Activated T-cell treated with anti-CD3 and anti-CD28 coated beads, Interleukin-2, amount 50 U/mL, for 24 hours (primary cell): ENCODE measurements at places on chromosomes 7 and 10.

DNA sequence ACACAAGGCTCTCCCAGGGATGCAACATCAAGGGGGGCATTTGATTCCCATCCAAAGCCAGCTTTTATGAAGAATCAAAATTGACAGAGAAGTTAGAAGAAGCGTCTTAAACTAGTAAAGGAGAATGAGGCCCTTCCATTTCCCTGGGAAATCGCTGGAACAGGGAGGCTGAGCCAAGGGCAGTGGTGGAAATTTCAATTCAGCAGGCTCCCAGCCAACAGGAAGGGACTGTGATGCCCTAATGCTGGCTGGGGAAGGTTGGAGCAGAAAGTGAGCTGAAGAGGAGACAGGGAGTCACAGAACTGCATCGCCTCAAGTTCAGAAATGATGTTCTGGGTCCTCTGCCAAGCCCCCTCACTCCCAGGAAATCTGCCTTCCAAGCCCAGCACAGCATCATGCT is 517.3 kb downstream of the GRID1 start:
- DNase-seq, result no peak

DNA sequence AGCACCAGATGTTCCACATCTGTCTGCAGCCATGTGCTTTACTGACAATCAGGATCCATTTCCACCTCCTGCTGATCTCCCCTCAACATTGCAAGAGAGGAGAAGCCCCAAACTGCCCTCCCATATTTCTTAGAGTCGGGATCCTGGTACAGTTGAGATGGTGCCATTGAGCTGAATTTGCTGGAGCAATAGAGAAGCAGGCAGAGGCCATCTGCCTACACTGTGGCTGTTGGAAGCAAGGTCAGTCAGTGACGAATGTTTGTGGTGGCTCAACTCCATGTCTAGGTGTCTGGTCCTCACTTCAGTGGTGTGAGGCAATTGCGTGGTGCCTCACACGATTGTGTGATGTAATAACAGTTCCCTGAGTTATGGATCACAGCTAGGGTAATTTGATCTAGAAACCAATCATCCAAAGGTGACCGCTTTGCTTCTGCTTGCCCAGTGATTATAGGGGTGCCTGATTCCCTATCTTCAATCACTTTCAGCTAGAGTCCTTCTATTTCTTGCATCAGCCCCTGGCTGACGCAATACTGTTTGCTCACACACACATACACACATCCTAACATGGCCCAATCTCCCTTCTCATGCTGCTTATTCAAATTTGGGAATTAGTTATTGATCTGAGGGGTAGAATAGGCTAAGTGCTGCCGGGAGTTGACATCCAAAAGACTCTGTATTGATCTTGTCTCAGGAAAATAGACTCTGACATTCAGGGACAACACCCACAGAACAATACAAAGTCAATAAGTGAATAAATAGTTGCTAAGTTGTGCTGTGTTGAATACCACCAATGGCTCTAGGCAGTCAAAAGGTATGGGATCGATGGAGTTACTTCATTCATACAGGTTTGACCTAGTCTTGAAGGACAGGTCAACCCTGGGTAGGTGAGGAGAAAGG is 46.1 kb upstream of the SLC35B4 start:
- DNase-seq, result no peak

- DNase-seq, result no peak
Observed at GRCh38 chr10:116848032-116848943, 1.0 kb upstream of the ENO4 start.

DNA sequence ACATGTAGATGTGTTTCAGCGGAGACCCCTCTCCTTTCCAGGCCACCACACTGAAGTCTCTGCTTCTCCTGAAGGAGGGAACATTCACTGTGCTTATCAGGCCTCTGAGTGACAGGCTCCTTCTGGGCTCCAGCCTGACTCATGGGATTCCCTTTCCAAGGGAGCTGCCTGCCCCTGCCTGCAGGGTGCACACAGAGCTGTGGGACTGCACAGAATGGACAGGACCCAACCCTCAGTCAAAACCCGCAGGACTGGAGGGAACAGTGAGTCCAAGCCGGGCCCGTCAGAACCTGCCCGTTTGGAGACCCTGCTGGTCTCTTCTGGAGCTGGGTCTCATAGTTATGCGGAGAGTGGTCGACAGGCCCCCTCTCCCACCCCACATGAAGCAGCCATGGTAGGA is 32.6 kb downstream of the PLAC9 start:
- no peak for DNase-seq

DNA sequence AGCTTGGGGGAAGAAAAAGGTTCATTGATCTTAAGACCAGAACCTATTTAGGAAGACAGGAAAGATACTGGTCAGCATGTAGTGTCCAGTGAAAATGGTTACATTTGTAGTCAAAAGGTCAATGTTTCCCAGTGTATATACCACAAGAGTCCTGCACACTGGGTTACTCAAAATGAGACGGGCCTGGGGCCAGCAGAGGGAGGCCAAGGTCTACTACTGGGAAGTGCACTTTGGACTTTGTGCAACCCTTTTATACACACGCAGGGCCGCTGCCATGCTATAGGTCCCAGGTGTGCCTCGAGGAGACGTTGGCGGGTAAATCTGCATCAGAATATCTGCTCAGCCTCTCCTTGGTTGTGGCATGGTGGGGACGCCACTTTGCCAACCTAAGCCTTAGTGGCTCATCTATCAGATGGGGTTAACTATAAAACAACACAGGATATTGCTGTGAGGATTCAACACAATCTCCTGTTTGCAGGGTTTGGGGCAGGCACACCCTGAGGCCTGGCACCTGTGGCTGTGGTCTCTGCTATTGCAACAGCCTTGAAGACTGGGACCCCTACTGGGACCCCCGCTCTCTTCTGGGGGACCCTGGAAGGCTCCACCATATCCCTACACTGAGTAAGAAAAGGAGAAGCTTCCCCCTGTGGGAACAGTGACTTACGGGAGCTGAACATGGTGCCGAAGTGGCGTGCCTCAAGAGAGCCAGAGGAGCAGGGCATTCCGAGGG is 19.7 kb downstream of the CLRN3 start:
- DNase-seq, result no peak

GRCh38 chr7:130350945-130351790 is 6.6 kb downstream of the CPA5 start:
- DNase-seq, result no peak

- no peak for DNase-seq
Observed at GRCh38 chr10:18293536-18294510, 153.6 kb downstream of the CACNB2 start.

DNA sequence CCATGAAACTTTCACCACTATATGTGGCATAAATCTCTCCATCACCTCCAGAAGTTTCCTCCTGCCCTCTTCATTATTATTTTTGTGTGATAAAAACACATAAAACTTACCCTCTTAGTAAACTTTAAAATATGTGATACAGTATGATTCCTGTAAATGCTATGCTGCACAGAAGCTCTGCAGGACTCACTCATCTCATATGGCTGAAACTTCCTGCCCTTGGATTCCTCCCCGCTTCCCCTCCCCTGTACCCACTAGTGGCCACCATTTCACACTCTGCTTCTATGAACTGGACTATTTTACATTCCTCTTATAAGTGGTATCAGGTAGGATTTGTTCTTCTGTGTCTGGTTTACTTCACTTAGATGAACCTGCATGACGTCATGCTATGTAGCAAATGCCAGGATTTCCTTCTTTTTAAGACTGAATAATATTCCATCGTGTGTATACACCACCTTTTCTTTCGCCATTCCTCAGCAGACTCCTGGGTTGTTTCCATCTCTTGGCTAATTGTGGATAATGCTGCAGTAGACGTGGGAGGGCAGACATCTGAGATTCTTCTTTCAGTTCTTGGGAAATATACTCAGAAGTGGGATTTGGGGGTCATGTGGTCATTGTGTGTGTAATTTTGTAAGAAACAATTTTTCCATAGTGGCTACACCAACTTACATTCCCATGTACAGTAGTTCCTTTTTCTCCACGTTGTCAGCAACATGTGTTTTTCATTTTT is 335.2 kb downstream of the SDK1 start:
- no peak for DNase-seq

- DNase-seq, result no peak
Observed at GRCh38 chr10:114495303-114495702, 91.0 kb upstream of the AFAP1L2 start.

DNA sequence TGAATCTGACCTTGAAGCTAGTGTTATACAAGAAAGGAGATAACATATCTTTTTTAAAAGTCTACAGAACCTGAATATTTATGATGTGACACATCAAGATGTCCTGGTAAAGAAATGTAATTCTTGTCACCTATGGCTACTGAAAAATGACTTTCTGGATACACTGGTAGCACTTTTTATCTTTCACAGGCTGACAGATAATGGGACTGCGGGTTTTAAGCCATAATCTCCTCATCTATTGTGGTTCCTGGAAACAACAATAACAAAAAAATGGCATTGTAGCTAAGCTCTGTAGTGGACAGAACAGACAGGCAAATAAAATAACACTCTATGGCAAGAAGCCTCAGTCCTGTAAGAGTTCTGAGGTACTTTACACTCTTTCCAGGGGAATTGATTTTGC is 31.6 kb upstream of the YAE1 start:
- no peak for DNase-seq

DNA sequence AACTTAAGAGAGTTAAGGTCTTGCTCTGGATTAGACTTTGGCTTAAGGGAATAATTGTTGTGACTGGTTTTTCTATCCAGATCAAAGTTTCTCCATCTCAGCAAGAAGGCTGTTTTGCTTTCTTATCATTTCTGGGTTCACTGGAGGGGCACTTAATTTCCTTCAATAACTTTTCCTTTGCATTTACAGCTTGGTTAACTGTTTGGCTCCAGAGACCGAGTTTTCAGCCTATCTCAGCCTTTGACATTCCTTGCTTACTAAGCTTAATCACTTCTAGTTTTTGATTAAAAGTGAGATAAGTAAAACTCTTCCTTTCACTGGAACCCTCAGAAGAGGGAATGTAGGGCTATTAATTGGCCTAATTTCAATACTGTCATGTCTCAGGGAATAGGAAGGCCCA is 76.4 kb downstream of the LARP4B start:
- no peak for DNase-seq

DNA sequence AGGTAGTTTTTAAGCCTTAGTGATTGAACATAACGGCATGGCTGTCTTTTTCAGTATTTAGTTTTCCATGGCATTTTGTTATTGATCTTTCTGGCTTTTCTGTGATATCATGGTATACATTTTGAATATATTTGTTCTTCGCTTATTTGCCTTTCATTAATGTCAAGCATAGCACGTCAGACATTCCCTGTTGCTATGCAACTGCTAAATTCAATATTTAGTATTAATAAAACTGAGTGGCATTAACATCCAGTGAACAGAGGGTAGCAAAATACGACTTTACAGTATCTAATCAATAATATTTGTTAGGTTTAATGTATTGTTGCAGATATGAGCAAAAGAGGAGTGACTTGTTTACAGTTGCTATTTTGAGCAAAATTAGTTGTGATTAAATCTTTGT is 72.5 kb downstream of the LCOR start:
- DNase-seq, result no peak

DNA sequence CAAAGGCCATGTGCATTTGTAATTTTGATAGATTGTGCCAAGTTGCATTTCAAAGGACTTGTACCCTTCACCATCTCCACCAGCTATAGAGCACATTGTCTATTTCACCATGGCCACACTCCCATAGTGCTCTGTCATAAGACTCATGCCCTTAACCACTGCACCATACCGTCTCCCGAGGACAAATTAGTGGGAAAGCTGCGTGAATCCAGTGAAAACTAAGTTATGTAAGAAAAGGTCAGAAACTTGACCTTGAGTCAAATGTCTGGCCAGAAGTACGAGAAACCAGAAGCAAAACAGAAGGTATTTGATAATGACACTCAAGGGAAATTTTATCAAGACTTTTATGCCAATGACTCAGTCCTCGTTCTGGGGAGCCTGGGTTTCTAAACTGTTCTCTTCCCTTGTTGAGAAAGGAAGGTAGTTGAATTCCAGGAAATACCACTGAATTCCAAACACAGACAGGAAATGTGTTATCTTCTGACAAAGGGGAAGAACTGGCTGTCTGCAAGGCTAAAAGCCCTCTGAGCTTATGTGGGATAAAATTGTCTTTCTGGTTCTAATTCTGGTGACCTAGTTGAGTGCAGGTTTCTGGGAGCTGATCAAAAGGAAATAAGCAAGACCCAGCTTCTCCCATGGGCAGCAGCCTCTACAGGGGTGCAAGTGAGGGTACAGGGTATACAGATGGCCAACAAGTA is 49.7 kb downstream of the CDK1 start:
- no peak for DNase-seq

GRCh38 chr7:30068117-30068516 is 39.9 kb downstream of the PLEKHA8 start:
- no peak for DNase-seq

DNA sequence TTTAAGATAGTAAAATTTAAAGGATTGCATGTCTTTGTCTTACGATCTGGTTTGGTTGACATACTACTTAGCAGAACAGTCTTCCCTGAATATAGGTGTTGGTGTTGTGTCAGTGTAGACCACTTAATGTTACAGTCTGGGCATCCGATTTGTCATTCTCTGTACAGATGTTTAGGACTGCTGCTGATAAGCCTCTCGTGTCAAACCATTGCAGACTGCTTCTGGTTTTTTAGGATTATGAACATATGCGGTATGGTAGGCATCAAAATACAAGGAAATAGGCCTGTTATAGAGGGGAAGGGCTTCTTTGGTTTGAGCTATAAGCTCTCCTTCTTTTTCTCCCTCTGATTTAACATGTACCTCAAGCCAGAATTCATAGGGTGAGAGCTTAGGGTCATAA is 7.4 kb downstream of the CYP3A43 start:
- no peak for DNase-seq

GRCh38 chr10:46236546-46236887 is 50.3 kb upstream of the ANTXRL start:
- DNase-seq, result no peak

GRCh38 chr7:105816954-105817615 is 59.3 kb downstream of the ATXN7L1 start:
- DNase-seq, result no peak

- no peak for DNase-seq
Observed at GRCh38 chr7:21256310-21256877, 171.5 kb upstream of the SP4 start.

DNA sequence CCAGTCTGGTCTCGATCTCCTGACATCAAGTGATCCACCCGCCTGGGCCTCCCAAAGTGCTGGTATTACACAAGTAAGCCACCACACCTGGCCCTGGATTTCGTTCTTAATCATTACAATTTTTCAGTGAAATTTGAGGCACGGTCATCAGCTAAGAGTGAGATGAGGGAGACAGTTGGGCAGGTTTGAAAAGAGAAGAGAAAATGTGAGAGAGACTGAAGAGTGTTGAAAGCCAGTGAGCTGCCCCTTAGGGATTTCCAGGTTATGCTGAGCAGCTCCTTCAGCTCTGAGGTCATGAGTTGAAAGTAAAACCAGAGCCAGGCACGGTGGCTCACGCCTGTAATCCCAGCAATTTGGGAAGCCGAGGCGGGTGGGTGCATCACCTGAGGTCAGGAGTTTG is 5.9 kb upstream of the UPF2 start:
- no peak for DNase-seq
